Activated CD8-positive, alpha-beta memory T cell treated with anti-CD3 and anti-CD28 coated beads for 1 hour (primary cell): ENCODE measurements at places on chromosomes 16 and 17.

GRCh38 chr16:50516890-50517289 lies 31.3 kb upstream of the NKD1 start:
- DNase-seq: no peak

DNA sequence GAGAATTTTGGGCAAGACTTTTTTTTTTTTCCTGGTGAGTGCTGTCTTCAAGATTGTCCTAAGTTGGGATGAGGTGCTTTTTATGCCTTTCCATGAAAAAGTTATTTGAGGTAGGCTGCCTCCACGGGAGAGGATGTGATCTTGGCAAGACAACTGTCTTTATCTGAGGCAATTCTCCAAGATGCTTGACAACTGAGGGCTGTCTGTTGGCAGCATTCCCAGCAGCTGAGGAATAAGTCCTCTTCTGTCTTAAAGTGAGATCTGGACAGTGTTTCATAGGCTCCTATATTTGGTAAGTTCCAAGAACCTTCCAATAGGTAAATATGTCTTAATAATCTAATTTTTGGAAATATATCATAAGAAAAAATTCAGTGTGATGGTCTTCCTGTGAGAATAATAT lies 662.0 kb downstream of the CDH11 start:
- no peak for DNase-seq

GRCh38 chr16:49575346-49576172 lies 202.0 kb downstream of the C16orf78 start:
- no peak for DNase-seq

DNA sequence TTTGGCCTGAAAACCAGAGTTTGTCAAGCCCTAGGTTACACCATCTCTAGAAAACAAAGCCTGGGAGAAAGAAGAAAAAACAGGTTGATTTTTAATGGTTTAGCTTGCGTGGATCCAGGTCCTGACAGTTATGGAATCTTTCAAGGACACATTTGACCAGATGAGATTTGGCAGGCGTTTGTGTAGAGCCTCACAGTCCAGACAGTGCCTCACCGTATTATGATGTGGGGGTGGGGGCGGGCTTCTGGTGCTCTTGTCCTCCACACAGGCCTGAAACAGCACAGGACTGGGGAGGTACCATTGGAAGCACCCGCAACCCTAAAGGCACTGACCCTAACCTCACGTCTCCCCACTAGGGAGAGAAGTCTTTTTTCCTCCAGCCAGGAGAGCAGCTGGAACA lies 19.6 kb downstream of the MVP start:
- no peak for DNase-seq

- DNase-seq: no peak
These were observed 118.3 kb downstream of the PARN start for GRCh38 chr16:14511800-14512135.
